NCI-H446 treated with DMSO at 0.1 percent for 48 hours (cell line): ENCODE measurements at places on chromosomes 2 and 18.

DNA sequence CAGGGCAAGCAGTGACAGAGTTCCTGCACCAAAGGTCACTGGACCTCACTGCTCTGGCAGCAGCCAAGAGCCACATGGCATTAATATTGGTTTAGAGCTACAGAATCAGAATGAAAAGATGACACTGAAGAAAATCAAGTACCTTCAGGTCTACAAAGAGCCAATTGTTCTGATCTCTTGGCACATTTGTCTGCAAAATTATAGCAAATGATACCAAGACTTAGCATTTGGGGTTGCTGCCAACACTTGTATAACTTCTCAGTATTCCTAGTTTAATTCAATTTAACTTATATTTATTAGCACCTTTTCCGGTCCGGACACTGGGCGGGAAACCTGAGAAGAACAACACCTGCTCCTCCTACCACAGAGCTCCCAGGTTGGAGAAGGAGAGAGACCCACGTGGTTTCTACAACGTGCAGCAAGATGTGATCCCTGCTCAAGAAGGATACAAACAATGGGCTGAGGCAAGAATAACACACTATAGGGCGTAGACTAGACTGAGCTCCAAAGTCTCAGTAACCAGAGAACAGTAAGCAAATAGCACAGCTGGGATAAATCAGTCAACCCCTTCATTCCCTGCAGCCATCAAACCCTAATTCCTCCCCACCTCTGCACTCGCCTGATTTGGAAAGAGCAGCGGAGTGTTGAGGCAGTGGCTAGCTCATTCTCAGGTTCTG is 2.4 kb downstream of the LRRC30 start:
- no peak for DNase-seq

GRCh38 chr18:58788971-58789875 is 75.5 kb upstream of the ZNF532 start:
- no peak for DNase-seq

DNA sequence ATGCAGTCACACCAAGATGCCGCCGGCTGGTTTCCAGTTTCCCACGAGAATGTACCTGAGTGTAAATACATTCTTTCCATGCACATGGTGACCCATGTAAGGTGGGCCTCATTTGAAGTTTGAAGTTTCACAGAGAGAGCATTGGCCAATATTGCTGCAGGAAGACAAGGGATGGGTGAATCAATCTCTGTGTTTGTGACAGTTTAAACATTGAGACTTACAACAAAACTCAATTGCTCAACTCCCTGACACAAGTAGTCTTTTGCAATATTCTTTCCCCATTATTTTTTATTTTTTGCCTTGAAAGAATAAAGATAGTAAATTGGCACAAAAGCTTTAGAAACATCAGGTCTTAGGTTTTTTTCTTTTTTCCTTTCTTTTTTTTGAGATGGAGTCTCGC is 5.1 kb downstream of the SERPINB2 start:
- DNase-seq: no peak

- DNase-seq: no peak
These were observed 123.8 kb downstream of the ARL4C start for GRCh38 chr2:234373060-234373459.

DNA sequence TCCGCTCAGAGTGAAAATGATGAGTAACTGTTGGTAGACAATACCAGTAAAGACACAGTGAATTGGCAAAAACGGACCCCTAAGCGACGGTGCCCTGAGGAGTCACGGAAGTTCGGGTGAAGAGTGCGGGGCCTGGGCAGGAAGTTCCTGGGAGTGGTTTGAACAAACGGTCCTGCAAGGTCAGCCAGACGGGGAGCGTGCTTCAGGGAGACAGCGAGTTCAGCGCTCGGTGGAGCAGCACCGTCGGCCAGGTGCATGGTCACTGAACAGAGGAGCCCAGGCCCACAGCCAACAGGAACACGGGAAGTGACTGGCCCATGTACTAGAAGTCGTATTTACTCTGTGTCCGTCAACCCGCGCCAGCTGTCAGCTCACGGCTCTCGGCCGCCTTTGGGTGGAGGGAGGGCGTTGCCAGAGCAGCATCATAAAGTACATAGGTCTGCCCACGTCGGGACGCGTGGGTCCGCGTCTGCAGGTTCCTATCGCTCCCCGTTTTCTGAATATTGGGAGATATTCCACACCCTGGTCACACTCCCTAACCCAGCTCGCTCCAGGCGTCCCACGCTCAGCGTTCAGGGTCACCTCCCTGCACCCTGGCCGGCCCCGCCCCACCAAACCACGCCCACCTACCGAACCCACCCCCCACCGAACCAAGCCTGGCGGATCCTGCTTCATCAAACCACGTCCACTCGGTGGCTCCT is 75.6 kb upstream of the UXS1 start:
- DNase-seq: no peak

- DNase-seq: no peak
These were observed 66.9 kb upstream of the DLX2 start for GRCh38 chr2:172169611-172170010.

GRCh38 chr2:161101406-161101805 is 58.8 kb upstream of the TANK start:
- no peak for DNase-seq

GRCh38 chr2:29580223-29580622 is 341.2 kb downstream of the ALK start:
- no peak for DNase-seq

DNA sequence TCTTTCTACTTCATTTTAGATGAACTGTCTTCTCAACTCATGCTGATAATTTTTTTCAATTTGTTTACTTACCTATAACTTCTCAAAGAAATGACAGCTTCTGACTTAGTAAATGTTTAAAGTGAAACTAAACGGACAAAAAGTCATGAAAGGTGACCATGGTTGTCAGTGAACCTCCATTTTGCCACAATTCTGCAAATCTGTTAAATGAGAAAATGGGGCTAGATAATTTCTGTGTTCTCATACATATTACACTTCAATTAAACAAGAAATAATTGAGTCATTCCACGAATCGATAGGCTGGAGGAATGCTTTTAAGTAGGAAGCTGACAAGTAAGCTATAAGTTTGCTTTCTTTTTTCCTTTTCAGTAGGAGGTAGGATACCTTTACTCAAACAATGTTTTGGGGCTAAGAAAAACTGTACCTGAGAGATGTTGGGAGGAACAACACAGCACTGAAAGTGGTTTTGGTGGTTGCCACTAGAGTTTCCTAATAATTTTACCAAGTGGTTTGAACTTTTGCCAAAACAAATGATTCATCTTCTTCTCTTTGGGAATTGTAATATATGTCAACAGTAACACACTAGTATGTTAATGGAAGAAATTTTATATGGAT is 17.1 kb downstream of the DYNAP start:
- no peak for DNase-seq

GRCh38 chr18:45320724-45321123 is 294.6 kb upstream of the SLC14A2 start:
- DNase-seq: peak; percentile 21
